ENCODE measurements at places on chromosomes 5 and 9.

DNA sequence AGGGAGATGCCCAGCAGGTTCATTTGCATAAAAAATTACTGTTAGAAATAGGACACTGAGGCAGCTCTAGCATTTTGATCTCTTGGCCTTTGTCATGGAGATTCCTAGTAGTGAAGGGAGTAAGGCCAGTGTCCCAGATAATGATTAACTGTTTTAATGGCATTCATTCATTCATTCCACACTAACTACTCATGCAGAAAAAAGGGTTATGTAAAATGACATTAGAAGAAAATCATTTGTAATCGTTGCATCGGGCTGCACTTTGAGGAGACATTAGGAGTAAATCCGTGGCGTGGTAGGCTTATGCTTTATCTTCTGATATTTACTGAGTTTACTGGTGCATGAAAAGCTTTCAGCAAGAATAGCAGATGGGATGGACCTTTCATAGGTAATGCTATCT, 82.6 kb upstream of the GRHPR start:
- no peak for DNase-seq

DNA sequence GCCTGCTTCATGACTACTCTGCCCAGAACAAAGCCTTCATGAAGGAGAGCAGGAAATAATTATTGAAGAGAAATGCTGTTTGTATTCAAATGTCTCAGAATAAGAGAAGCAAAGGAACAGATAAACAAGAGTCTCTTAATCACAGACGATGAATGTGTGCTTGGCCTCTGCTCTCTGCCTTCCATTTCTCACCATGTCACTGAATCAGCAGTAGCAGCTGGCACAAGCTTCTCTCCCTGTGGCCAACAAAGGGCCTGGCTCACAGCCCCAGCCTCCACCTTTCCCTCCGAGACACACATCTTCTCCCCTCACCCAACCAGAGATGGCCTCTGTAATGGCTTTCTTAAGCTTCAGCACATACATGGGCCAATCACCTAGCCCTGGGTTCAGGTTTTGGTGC, 128.1 kb upstream of the SLIT3 start:
- DNase-seq: no peak

- no peak for DNase-seq
Observed at GRCh38 chr9:127538849-127539258, 73.2 kb upstream of the STXBP1 start.

DNA sequence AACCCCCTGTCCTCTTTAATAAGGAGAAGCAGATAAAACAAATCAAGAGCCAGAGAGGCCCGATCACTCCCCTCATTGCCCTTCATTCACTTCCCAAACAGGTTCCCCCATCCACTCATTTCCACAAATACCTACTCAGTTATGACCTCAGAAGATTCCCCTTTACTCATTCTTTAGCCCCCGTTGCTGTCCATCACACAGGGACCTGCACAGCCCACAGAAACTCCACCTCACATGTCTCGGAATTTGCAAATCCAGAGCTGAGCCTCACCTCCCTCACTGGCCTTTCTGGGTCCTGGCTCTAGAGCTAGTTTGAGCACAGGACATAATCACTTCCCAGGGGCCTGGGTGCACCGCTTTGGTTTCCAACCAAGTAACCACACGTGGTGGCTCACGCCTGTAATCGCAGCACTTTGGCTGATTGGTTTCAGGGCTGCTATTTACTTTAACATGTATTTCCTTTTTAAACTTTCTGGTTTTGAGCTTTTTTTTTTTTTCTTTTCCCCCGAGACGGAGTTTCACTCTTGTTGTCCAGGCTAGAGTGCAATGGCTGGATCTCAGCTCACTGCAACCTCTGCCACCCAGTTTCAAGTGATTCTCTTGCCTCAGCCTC, 17.8 kb downstream of the ATP6V0E1 start:
- DNase-seq: no peak

DNA sequence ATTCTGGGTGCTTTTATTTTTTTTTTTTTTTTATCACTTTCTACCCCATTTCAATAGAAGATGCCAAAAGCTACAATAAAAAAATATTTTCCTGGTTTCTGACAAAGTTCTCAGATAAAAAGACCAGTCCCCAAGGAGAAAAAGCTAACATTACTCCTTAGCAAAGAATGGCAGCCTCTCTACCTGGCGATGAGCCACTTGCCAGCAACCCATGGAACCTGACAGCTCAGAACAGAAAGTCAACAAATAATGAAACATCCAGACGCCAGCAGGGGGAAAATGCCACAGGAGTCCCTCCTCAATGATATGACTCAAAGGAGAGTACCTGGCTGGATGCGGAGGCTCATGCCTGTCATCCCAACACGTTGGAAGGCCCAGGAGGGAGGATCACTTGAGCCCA, 123.2 kb downstream of the MYO10 start:
- no peak for DNase-seq

- DNase-seq: no peak
Observed at GRCh38 chr9:126533926-126534310, 79.8 kb upstream of the LMX1B start.

DNA sequence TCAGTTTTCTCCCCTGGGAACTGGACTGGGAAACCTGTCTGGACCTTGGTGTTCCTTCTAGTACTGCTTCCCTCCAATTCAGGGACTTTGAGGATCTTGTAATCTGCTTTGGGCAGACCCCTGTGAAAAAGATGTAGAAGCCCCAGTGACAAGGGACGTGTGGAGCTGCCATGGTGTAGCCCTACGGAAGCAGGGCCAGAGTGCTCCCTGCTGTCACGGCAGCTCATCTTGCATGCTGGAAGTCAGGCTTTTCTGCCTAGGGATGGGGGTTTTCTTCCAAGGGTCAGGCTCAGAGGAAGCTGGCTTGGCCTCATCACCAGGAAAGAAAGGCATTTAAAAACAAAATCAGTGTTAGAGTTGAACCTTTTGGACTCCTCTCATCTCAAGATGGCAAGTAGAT, 86.4 kb downstream of the AMBP start:
- DNase-seq: no peak

- no peak for DNase-seq
Observed at GRCh38 chr5:173454361-173454735, 126.1 kb upstream of the STC2 start.

DNA sequence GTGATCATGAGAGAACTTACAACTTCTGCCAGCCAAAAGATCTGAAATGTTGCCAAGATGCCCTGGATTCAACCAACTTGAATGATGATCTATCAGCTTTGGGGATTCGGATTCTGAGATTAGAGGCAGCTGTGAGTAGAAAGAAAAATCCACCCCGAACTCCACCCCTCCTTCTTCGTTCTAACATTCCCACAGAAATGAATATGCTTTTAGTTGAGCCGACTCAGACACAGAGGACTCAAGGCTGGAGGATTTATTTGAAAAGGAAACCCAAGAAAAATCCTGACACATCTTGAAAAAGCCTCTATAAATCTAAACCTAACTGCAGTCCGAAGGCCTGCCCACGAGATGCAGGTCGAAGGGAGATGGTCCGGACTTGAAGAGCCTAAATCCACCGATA, 275.0 kb downstream of the GAS1 start:
- no peak for DNase-seq

DNA sequence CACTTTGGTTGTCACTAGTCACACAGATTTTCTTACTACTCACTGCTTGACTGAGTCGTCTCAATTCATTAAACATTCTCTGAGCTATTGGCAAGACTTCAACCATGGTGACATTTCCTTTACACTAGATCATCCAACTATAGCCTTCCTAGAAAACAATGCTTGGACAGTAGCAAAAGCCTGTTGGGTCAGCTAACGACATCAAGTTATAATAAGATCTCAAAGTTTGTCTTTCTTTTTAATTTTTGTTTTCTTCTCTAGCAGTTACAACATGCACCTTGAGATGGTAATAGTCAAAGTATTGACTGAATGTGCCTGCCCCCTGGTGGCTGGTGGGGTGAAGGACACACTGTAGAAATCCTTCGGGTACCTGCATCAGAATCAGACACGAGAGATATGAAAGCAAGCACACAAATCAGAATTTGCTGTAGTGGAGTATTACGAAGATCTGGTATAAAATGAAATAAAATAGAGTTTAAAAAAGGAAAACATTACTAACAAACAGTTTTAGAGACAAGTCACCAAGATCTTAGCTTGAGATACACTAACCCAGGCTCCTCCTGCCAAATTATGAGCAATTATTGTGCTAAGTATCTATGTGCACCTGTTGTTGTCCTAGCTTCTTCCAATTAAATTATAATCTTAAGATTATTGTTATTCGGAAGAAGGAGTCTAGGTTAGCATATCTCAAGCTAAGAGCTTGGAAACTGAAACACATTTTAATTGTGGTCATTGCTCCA, 81.2 kb downstream of the ARL15 start:
- DNase-seq: peak; percentile 72

- no peak for DNase-seq
Observed at GRCh38 chr9:112659906-112660305, 58.0 kb downstream of the INIP start.

GRCh38 chr5:154714266-154714986, 40.8 kb upstream of the LARP1 start:
- peak; percentile 72 for DNase-seq

DNA sequence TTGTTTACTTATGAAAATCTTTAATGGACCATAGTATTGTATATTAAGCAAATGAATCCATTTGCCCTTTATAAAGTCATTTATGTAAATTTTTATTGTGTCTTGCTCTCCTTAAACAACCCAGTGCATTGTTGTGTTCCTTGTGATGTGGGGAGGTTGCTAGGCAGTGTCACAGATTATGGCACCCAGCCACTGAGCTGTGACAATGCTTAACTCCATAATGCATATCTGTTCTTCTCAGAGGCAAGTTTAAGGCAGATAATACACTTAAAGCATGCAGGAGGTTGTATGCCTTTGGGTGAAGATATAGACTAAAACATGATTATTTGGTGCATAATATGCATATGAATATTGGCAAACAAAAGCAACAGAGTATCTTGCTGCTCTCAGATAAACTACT, 269.6 kb upstream of the RIOK2 start:
- DNase-seq: no peak

DNA sequence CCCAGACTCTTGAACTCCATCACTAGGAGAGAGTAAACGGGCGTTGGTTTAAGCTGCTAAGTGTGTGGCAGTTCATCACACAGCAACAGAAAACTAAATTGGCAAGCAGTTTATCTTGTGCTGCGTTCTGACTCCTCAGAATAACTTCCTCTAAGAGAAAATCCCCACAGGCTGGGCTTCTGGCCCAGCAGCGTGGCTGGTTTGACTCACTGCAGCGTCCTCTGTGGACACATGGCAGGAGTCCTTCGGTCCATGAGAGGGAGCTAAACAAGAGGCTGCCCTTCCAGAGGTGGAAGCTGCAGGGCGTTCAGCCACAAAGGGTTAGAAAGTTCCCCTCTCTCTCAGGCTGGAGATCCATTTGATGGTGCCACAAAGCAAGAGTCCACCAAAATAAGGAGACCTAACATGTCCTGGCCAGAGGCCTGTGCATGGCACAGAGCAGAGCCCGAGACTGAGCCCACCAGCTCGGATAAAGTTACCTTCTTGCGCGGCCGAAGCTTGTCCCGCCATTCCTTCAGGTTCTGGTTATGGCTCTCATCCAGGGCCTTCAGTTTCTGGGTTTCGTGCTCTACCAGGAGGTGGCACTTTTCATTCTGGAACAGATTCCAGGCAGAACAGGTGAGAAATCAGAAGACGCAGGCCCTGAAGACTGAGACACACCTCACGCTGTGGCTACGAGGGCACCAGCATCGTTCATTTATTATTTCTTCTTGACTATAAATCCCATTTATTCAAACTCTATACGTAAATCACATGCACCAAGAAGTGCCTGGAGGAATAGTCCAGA, 46.2 kb upstream of the FBXW11 start:
- no peak for DNase-seq

- no peak for DNase-seq
Observed at GRCh38 chr5:105872569-105873270, 1798.0 kb downstream of the EFNA5 start.

DNA sequence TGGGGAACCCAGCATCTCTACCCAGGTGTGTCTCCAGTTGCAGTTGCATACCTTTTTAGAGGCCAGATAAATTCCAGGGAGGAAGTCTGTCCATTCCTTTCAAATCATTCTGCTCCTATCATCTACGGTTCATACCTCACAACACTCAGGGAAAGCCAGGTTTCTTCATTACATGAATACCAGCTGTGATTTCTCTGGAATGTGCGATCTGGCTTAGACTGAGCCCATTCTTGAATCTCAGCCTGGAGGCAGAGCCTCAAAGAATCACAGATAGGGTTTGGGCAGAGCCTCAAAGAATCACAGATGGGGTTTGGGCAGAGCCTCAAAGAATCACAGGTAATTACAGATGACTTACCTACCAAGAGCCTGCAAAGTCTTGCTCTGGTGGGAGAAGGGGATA, 7.2 kb downstream of the P4HA2 start:
- no peak for DNase-seq

DNA sequence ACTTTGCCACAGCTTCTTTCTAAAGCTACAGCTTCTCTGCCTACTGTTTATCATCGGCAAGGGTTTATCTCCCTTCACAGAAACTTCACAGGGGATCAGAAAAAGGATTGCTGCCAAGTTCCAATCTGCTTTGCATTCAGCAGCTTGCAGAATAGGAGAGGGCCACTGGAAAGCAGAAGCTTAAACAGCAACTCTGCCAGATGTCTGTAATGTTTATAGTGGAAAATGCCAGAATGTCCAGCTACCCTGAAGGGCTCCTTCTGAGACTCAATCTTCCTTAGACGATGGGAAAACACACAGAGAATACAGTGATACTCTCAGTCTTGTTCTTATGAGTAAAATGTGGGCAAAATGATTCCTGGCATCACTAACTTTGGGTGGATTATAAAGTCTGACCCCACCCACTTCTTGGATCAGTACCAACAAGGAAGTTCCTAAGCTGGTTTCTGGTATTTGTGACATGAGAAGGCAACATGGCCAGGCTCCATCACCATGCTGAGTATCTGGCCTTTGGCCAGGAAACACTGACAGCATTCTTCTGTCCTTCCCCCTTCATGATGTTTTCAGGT, 19.0 kb downstream of the STOM start:
- DNase-seq: peak; percentile 56

DNA sequence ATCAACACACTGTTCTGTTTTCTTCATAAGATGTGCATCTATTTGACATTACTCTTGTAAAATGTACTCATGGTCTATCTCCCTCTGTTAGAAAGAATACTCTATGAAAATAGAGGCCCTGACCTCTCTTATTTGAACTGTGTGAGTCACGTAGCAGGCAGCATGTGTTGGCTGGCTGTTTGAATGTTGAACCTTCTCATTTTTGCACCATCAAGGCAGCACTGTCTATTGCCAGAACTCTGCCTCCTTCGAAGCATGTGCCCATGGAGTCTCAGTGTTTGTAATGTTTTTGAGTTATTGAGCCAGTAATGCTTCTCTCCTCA, 144.4 kb downstream of the ALDH1A1 start:
- no peak for DNase-seq

DNA sequence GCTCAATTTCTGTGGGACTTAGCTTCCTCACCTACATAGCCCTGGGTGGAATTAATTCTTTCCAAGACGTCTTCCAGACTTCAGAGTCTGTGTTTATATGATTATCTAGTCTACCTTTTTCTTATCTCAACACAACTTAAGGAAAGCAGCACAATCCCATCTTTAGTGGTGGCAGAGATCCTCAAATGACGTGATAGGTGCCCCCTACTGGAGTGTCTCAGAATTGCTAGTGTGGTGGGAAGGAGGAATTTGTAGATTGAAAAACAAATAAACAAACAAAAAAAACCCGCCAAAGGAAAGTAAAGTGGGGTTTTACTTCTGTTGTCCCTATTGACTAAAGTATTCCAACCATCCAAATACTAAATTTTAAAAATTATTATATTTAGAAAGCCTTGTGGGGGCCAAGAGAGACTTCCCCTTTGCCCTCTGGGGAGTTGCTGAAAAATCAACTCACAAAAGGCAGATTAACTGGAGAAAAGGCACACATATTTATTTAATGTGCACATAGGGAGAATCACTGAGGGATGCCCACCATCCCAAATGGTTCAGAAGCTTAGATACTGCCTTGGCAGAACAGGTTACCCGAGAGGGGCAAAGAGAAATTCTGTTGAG, 283.3 kb downstream of the TMEM167A start:
- peak; percentile 41 for DNase-seq
